Dermis blood vessel endothelial cell (primary cell): ENCODE measurements at places on chromosomes 11 and 22. TPM values are rescaled to one million over a fixed set of nuclear protein-coding genes. Genes with fewer than 3 reads are reported as not detected.
A peak's percentile ranks its signal among the peaks of the same experiment; 100 is the strongest.

ZBTB16 gene
- 23.1 and 34.7 TPM in 2 replicates for total RNA-seq

C11orf97 gene
- total RNA-seq = not detected in 2 replicates

- DNase-seq = peak; percentile 65
Observed at GRCh38 chr22:46058091-46058420, 81.1 kb upstream of the WNT7B start.

DNA sequence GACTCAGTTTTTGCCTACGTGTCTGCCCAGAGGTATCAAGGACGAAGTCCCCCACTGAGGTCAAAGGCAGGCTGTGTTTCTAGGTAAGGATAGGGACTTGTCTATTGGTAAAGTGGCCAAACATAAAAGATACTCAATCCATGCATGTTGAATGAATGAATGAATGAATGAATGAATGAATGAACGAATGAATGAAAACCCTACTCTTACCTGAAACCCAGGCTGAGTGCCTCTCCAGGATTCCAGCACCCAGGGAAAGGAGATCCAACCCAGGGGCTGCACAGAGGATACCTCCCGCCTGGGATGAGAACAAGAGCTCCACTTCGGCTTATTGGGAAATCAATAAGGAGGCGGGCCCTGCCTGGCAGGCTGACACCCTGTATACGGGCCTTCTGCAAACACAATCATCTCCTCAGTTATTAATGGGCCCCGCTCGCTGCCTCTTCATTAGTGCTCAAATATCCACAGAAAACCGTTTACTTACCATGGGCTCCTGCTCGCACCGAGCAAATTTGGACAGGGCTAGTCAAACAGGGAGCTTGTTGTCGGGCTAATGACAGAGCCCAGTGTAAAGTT, 177.4 kb downstream of the BUD13 start:
- DNase-seq = no peak

DNA sequence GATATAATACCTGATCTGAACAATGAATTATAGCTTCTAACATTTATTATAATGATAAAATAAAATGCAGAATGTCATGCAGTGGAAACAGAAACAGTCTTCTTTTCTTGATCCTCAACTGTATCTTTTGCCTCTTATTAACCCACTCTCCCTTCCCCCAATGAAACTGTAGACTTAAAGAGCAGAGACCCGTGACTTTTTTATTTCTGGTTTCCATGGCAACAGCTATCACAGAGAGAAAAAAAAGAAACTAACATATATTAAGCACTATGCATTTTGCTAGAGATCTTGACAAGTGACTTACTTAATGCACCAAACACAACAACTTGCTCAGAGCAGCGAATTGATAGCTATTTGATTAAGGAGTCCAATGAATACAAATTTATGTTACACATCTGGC, 69.3 kb downstream of the RAB38 start:
- DNase-seq = no peak

- DNase-seq = no peak
Observed at GRCh38 chr22:26406118-26406517, 22.9 kb upstream of the ASPHD2 start.

DNA sequence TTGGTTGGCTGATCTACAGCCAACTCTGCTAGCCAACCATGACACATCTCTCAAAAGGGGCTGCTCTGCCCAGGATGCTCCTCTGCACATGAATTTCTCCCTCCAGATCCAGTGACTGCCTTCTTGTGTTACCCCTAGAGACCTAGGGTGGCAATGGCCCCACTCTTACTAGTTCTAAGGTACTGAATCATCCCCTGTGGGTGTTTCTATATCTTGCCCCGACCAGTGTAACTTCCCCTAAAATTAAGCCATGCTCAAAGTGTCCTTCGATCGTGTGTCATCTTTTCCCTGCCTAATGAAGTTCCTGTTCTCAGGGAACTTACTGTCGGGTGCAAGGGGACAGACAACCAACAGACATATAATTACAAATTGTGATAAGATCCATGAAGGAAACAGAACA, 113.3 kb downstream of the FAM76B start:
- no peak for DNase-seq

GRCh38 chr11:57354699-57355098, 16.5 kb downstream of the P2RX3 start:
- DNase-seq = no peak

ANO5 gene
- total RNA-seq = under 0.01 and 0.09 TPM in 2 replicates

DNA sequence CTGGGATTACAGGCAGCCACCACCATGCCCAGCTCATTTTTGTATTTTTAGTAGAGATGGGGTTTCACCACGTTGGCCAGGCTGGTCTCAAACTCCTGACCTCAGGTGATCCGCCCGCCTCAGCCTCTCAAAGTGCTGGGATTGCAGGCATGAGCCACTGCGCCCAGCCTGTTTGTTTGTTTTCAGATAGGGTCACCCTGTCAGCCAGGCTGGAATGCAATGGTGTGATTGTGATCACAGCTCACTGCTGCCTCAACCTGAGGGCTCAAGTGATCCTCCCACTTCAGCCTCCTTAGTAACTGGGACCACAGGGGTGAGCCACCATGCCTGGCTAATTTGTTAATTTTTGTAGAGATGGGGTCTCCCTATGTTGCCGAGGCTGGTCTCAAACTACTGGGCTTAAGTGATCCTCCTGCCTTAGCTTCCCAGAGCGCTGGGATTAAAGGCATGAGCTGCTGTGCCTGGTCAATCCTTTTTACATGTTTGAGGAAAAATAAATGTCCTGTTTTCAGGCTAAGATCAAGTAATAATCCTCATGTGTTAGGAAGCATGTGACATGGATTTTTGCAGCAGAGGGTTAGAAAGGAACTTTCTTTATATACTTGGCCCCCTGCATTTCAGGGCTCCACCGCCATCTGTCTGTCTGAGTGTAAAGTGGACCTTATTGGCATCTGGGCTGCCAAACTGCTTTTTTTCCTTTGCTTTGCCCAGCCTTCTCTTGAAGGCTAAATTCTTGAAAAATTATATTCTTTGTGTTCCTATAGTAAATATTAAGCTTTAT, 4.8 kb upstream of the SLC3A2 start:
- no peak for DNase-seq

- peak; percentile 84 for DNase-seq
Observed at GRCh38 chr22:36374603-36375024, 13.2 kb downstream of the MYH9 start.

OR51B4 gene
- not detected in 2 replicates for total RNA-seq

CCDC116 gene
- total RNA-seq = 0.17 and 0.28 TPM in 2 replicates

- DNase-seq = no peak
Observed at GRCh38 chr11:58395581-58395980, 11.1 kb downstream of the OR5B3 start.

GRCh38 chr22:40176921-40177737, 596 bp upstream of the TNRC6B start:
- peak; percentile 59 for DNase-seq

GRCh38 chr22:30241576-30242371, 4.8 kb downstream of the LIF start:
- no peak for DNase-seq

CYP2R1 gene
- 8.7 TPM in 2 replicates for total RNA-seq

GRCh38 chr11:119262668-119263351, 54.1 kb downstream of the MCAM start:
- DNase-seq = peak; percentile 80

FBLN1 gene
- total RNA-seq = 0.34 and 0.56 TPM in 2 replicates

- DNase-seq = no peak
Observed at GRCh38 chr11:6240781-6241180, 1.9 kb downstream of the CNGA4 start.

- DNase-seq = no peak
Observed at GRCh38 chr11:28017816-28018215, 90.1 kb downstream of the KIF18A start.

MAPK8IP2 gene
- total RNA-seq = 0.34 and 0.51 TPM in 2 replicates

DNA sequence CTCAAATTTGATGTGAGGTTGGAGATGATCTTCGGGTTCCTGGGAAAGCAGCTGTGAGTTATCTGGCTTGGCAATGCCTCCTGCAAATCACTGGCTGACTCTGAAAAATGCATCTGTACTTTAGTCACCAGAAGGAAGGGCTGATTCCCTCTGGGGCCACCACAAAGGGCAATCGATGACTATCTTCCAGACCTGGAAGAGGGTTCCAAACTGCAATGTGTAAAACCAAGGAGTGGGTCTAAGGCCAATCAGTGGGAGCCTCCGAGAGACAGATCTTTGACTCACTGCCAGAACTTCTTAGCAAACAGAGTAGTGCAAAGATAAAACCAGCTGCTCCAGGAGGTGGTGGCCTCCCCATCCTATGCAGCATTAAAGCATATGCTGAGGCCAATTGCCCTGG, 29.1 kb upstream of the PAK1 start:
- DNase-seq = no peak

GRCh38 chr11:59028105-59028504, 58.0 kb upstream of the GLYATL1B start:
- DNase-seq = no peak

GP1BB gene
- total RNA-seq = 5.3 and 5.4 TPM in 2 replicates

PNPLA5 gene
- total RNA-seq = not detected in 2 replicates

DNA sequence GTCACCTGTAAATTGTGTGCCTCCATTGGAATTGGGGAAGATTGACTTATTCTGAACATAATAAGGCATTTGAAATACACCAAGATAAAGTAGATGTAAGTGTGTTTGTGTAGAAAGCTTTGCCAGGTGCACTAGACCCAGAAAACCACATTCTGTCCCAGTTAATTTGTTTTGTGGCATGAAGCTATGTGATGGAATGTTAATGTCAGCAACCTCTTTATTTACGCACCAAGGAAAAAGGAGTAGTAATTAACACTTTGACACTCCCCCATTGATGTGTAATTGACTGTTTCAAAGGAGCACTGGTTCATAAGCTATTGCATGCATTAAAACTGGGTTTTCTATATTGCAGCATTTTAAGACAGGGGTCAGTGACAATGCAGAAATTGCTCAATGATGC, 14.3 kb downstream of the EIF3M start:
- no peak for DNase-seq

GRCh38 chr11:38648604-38649003, 2050.6 kb upstream of the RAG2 start:
- DNase-seq = no peak

- DNase-seq = no peak
Observed at GRCh38 chr22:22820626-22821025, 67.0 kb upstream of the IGLL5 start.

LRP4 gene
- 1.4 and 2.2 TPM in 2 replicates for total RNA-seq

DNA sequence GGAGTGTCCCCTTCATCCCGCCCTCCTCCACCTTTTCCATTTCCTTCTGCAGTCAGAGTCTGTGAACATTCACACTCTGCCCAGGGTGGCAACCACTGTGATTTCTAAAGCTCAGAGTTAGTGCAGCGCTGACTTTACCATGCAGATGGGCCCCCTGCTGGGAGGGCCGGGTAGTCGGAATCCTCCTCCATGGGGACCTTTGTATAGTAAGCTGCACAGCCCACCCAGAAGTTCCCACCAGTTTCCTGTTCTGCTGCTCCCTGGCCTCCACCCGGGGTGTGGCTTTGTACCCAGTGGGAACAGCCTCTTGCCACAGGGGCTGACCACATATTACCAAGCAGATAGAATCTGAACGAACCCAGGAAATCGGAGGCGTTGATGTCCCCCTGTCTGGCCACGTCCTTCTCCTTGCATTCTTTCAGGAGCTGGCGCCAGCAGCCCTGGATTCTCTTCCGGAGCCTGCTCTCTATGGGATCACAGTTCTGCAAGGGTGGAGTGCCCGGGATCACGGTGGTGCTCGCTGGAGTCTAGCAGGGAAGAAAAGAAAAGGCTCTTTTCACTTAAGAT, 125.3 kb downstream of the MPPED1 start:
- DNase-seq = peak; percentile 12

DNA sequence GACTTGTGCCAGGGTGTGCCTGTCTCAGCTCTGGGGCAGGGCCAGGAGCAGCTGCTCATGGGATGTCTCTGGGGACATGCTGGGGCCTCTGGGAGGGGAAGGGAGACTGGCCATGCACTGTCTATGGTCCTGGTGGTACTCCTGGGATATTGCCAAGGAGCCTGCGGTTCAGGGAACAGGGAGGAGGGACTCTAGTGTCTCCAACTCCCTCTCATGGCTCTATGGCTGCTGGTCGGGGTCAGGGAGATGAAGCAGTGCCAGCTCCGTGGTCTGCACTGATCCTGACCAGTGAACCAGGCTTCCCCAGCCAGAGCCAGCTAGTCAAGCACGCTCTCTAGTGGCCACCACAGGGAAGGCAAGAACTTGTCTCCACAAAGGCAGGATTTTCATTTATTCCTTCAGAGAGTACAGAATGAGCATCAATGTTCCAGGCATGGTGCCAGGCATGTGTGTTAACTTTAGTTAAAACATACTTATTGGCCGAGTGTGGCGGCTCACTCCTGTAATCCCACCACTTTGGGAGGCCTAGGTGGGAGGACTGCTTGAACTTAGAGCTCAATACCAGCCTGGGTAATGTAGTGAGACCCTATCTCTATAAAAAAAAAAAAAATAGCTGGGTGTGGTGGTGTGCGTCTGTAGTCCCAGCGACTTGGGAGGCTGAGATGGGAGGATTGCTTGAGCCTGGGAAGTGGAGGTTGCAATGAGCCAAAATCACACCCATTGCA, 2.5 kb upstream of the BEST1 start:
- peak; percentile 91 for DNase-seq

ANO9 gene
- total RNA-seq = 0.42 and 10.7 TPM in 2 replicates

NRXN2 gene
- not detected in 2 replicates for total RNA-seq

GRCh38 chr11:75598264-75598663, 36.2 kb downstream of the SERPINH1 start:
- DNase-seq = no peak

DNA sequence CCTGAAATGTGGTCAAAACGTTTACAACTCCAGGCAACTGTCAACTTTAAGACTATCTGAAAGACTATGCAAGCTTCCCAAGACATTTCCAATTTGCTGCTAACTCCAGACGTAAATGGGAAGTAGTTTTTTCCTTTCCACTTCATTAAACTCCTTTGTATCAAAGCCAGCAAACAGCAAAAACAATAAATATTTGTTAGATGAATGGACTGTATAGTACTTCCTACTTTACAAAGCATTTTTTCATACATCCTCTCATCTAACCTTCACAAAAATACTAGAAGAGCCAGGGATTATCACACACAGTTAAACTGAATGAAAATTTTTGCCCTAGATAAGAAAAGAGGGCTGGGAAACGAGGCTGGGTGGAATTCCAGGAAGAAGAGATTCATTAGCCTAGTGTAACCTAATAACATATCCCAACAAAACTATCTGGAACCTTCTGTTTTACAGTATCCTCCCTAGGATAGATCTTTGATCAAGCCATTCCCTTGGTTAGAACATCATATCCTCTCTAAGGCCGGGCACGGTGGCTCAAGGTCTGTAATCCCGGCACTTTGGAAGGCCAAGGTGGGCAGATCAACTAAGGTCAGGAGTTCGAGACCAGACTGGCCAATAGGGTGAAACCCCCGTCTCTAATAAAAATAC, 10.4 kb downstream of the NUP98 start:
- DNase-seq = peak; percentile 23

- no peak for DNase-seq
Observed at GRCh38 chr11:78354408-78355308, 63.0 kb downstream of the GAB2 start.
